Temporal lobe (tissue), 4 donors: ENCODE measurements at places on chromosomes 5 and 9. TPM values are rescaled to one million over a fixed set of nuclear protein-coding genes. Genes with fewer than 3 reads are reported as not detected.

Gene CDH18
- total RNA-seq: 6.4 TPM

Gene CARD6
- 0.74 TPM for total RNA-seq

Gene GHR
- 1.7 TPM for total RNA-seq

Gene PFN3
- total RNA-seq: 0.74 TPM

Gene ECM2
- total RNA-seq: 5.2 TPM

Gene S1PR3
- total RNA-seq: 9.6 TPM

Gene APBB3
- 26.6 TPM for total RNA-seq

Gene PLPPR1
- total RNA-seq: 122 TPM

Gene PPP2R2B
- 91.0 TPM for total RNA-seq

Gene NUDT12
- total RNA-seq: 18.7 TPM

Gene ZBTB34
- 59.5 TPM for total RNA-seq

Gene CANX
- 289 TPM for total RNA-seq

Gene CD14
- 4.4 TPM for total RNA-seq

Gene SPATA31A3
- total RNA-seq: not detected

Gene INSYN2B
- 0.74 TPM for total RNA-seq

Gene WNT8A
- total RNA-seq: under 0.01 TPM

Gene MCIDAS
- total RNA-seq: not detected

Gene SPATA31E1
- not detected for total RNA-seq

Gene NRG2
- 3.9 TPM for total RNA-seq

Gene BASP1
- 337 TPM for total RNA-seq

Gene SLIT3
- total RNA-seq: 3.0 TPM
